ENCODE measurements at places on chromosomes 13 and 19.

GRCh38 chr19:38647966-38648768 lies 718 bp downstream of the ACTN4 start:
- no peak for DNase-seq

DNA sequence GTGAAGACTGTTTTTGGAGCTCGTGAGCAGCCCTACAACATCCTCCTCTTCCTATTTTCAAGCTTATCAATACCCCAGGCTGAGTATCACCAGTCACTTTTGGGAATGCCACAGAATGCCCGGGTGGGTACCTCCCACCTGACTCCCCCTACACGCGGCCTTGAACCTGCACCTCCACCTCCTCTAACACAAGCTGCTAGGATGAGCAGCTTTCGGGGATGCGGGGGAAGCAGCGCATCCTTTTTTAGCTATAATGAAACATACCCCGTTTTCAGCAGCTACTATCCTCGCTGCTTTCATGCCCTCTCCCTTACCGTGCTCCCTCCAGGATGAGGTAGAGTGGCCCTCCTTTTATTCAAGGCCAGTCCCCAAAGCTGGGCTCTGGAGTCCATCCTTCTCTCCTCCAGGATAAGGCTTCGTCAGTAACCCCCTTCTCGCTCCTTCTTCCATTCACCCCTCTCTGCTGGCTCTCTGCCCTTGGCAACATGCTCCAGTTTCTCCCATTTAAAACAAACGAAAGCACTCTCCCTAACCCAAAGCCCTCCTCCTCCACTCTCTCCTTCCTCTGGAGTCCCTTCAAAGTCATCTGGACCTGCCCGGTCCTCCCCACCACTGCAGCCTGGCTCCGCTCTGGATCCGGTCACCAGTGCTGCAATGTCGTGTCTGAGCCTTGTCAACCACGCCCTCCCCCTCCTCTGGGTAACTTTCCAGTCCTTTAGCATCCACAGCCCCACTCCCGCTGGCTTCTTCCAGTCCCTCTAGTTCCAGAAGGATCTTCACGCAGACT lies 55.3 kb downstream of the STK24 start:
- no peak for DNase-seq

- no peak for DNase-seq
Observed at GRCh38 chr19:9189535-9189934, 10.8 kb downstream of the OR7D2 start.

GRCh38 chr19:5507065-5507909 lies 52.1 kb downstream of the ZNRF4 start:
- DNase-seq: no peak

- peak; percentile 28 for DNase-seq
Observed at GRCh38 chr13:31209172-31209840, 9.5 kb downstream of the B3GLCT start.

GRCh38 chr13:89212186-89212585 lies 1541.0 kb downstream of the SLITRK5 start:
- DNase-seq: no peak

DNA sequence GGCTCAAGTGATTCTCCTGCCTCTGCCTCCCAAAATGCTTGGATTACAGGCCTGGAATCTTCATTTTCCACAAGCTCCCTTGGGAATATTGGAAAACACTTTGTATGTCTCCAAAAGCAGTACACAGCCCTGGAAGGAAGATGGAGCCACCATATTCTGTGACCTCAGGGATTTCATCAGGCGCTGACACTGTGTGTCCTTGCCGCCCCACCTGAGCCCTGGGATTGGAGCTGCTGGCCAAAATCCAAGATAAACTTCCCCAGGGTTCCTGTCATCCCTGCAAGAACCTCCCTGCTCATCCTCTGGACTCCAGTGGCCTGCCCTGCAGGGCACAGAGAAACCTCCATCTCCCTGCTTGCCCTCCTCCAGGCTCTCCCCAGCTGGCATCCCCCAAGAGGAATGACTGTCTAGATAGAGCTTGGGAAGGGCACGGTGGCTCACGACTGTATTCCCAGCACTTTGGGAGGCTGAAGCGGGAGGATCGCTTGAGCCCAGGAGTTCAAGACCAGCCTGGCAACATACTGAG lies 1.3 kb upstream of the GNG7 start:
- no peak for DNase-seq

- no peak for DNase-seq
Observed at GRCh38 chr13:65353951-65354350, 1876.2 kb downstream of the PCDH9 start.

GRCh38 chr13:112059457-112060281 lies 7.3 kb upstream of the SOX1 start:
- DNase-seq: no peak

- DNase-seq: no peak
Observed at GRCh38 chr13:112828756-112829155, 138.9 kb downstream of the ATP11A start.

GRCh38 chr13:105035092-105035491 lies 1500.4 kb downstream of the EFNB2 start:
- no peak for DNase-seq

DNA sequence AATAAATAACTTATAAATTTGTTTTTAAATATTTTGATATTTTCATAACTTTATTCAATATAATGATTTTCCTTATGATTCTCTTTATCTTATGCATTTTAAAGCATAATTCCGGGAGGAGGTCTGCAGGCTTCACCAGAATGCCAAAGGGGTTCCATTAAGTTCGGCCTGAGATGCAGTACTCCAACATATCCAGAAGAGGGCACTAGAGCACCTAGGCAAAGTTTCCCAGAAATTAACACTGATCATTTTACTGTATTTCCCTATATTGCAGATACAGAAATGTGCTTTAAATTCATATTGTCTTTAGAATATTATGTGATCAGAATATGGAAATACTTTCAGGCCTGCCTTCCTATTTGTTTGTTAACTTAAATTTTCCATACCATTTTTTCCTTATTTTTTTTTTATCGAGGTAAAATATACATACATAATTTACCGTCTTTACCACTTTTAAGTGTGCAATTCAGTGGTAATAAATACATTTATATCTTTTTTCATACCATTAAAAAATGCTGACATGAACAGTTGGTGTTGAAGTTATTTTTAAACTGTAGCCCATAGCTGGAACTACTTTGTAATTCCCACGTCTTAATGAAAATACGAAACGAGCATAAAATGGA lies 58.9 kb upstream of the TM9SF2 start:
- DNase-seq: no peak

GRCh38 chr13:33870046-33870668 lies 52.2 kb downstream of the RFC3 start:
- no peak for DNase-seq

- DNase-seq: no peak
Observed at GRCh38 chr13:41928323-41928722, 32.6 kb downstream of the VWA8 start.

DNA sequence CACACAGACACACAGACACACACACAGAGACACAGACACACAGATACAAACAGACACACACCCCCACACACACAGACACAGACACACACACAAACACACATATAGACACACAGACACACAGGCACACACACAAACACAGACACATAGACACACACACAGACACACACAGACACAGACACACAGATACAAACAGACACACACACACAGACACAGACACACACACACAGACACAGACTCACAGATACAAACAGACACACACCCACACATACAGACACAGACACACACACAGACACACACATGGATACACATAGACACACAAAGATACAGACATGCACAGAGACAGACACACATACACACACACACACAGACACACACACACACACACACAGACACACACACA lies 174.5 kb downstream of the URI1 start:
- no peak for DNase-seq

DNA sequence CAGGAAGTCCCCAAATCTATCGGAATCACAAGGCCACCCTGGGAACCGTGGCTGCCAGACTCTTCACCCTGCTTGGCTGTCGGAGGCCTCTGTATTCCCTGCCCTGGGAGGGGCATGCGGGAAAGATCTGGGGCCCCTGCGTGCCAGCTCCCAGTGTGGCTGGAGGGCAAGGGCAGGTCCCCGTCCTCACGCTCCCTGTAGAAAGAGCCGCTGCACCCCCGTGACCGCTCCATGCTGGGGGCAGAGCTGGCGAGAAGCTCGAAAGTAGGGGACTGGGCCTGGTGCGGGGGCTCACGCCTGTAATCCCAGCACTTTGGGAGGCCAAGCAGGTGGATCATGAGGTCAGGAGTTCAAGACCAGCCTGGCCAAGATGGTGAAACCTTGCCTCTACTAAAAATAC lies 208.4 kb upstream of the SOX1 start:
- no peak for DNase-seq

- no peak for DNase-seq
Observed at GRCh38 chr13:20505405-20506366, 20.0 kb downstream of the CRYL1 start.

DNA sequence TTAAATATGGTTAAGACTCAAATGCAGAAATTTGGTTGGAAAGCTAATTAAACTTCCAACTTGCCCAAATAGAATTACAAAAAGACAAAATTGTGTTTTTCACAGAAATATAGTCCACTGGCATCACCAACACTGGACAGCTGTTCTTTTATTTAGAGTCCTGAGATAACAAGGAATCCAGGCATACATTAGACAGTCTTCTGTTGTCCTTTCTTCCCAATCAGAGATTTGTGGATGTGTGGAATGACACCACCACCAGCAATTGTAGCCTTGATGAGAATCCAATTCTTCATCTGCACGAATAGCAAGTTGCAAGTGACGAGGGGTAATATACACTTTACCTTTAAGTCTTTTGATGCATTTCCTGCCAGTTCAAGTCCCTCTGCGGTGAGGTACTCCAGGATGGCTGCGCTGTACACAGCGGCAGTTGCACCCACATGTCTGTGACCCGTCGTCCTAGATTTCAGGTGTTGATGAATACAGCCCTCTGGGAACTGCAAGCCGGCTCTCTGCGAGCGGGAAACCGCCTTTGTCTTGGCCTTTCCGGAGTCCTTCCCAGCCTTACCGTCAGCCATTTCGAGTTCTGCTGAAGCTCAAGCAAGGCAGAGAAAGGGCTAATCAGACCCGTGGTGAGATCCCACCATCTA lies 14.7 kb downstream of the UBAC2 start:
- DNase-seq: no peak

DNA sequence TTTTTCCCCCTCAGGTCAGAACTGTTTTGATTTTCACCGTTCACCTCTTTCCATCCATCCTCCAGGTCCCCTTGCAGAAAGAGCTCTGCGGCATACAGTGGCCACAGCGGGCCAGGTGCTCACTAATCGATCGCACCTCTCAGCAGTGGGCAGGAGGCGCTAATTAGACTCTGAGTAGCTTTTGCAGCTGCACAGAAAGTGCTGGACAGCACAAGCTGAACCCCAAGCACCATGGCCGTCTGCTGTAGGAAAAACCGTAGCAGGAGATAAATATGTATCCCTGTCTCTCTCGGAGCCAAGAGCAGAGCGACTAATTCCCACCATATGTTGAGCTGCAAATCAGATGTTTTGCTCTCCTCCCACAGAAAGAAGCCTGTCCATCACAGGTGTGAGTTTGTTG lies 54.4 kb downstream of the PEX11G start:
- no peak for DNase-seq

DNA sequence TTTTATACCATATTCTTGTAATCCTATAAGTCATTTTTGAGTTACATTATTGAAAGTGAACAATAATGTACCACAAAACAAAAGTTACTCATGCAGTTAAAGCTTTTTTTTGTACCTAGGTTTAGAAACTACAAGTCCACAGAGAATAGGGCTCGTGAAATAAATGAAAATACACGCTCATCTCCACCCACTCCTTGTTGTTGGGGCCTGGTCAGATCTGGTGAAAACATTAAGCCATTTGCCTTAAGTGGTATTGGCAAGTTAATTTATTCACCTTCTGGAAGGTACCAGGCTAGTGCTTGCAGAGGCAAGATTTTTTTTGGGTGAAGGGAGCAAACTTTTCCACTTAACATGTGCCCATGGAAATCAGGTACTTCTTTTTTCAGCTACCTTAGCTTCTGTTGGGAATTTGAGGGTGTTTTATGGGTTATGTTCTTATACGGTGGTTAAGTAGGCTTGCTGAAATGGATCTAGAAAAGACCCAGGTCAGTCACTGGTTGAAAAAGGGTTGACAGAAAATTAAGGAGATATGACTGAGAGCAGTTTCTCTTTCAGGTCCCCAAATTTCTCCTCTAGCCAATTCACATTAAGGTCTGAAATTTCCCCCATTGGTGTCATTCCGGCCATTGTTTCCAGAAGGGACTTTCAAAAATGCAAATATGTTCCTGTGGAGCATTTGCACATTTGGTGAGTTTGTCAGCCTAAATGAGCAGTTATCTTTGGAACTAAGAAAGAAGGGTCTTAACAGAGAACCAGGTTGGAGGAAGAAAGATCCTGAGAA lies 143.3 kb downstream of the KCNRG start:
- no peak for DNase-seq

DNA sequence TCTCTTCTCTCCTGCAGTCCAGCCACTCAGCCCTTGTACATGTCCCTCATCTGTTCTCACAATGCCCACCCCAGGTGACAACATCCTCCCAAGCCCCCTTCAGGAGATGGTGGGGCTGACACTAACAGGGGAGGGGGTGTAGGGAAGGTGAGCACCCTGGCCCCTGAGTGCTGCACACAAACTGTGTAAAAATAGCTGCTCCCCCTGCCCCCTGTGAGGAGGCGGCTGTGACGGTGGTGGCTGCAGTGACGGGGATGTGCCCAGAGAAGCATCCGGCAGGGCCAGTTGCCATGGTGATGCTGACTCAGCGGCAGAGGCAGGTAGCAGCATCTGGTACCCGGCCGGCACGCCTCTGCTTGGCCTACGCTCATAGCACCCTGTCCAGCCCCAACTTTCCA lies 13.0 kb upstream of the JUND start:
- peak; percentile 70 for DNase-seq

DNA sequence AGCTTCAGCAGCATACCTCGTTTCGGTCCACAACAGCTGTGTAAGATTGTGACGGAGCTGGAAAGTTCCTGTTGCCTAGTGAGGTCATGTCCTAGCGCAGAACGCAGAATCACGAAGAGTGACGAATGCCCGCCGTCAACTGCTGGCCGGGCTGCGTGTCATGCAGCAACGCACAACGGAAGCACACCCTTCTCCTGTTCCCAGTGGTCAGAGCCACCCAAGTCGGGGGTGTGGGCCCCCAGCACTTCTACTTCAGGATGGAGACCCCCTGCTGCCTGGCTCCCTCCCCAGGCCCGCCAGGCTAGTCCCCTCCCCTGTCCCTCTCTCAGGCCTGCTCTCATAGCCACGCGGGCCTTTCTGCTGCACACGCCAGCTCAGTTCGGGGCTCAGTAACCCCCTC lies 25.9 kb downstream of the C2CD4C start:
- no peak for DNase-seq

GRCh38 chr13:44400736-44401135 lies 27.1 kb downstream of the SERP2 start:
- DNase-seq: no peak

DNA sequence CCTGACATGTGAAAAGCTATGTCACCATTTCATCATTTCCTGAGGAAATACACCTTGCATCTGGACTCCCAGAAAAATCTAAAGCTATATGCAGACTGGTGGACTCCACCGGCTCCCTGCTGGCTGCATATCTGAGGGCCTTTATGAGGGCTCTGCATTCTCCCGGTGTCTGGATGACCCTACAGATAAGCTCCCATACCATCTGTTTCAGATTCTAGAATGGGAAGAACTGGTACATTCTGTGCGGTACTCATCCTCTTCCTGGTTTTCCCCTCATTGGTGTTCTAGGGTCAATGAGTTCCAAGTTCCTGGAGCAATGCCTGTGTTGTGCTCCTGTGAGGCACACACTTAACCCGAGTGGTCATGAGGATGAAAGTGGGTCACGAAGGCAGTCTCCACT lies 60.4 kb downstream of the COL4A1 start:
- no peak for DNase-seq

- no peak for DNase-seq
Observed at GRCh38 chr13:23060959-23061358, 119.8 kb upstream of the SGCG start.
